ENCODE measurements at places on chromosomes 4 and X.
A peak's percentile ranks its signal among the peaks of the same experiment; 100 is the strongest.

DNA sequence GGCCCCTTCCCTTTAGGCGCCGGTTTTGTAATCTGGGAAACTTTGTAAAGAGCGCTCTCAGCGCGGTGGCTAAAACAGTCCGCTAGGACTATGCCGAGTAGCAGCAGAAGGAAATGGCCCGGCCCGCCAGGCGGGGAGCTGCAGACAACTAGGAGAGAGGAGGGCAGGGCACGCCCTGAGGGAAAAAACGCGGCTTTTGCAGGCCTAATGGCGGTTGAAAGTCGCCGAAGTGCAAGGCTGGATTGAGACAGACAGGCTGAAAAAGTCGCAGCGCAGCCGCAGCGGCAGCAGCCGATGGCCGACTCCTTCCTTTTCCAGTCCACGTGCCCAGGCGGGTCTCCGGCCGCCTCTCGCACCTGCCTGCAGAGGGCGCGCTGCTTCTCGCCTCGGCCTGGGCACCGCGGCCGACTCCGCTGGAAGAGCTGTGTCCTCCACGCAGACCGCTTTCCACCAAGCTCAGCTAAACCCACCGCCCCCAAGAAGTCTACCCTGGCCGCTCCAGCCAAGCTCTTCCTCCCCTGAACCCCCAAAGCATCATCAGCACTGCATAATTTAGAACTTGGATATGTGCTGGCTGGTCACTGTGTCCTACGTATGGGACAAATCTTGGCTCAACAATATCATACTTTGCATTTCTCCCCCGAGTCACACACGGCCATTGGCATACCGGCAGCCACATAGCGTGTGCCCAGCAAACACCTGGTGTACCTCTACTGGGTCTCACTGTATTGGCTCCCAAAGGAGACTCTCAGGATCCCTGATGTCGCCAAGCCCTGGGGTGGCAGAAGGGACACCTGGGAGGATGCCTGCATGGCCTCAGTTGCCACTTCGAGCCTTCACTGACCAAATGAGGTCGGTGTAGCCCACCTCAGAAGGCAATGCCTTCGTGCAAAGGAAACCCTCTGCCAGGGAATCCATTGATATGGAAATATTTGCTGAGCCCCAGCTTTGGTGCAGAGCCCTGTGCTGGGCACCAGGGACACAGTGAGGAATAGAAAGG, 14.5 kb downstream of the SLC25A5 start:
- DNase-seq = peak; percentile 51

GRCh38 chr4:122873821-122874593, 47.4 kb downstream of the FGF2 start:
- no peak for DNase-seq

DNA sequence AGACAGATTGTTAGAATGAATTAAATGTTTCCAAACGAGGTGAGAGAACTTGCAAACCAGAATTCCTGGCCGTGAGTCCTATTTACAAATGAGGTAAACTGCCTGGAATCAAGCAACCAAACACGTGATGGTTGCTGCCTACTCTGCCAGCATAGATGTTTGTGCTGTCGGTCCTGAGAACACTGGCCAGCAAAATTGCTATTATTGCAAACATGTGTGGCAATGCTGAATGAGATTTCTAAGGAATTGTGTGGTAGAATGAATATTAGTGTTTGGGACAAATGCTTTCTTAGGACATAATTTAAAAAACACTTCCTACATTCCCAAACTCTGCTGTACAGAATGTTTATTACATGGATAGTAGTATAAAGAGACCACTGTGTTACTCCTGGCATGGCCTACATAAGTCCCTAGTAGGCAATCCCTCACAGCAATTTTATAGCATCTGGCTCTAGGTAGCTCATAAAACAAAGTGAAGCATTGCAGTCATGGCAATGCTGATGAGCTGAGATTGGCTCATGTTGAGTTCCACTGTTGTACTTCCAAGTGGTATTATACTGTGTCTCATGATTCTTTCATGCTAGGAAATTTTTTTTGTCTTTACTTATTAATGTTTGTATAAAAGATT, 605.2 kb upstream of the EPHA5 start:
- no peak for DNase-seq

GRCh38 chr4:124873361-124874171, 161.0 kb upstream of the ANKRD50 start:
- no peak for DNase-seq

- DNase-seq = no peak
Observed at GRCh38 chrX:137198040-137198439, 164.2 kb upstream of the GPR101 start.

DNA sequence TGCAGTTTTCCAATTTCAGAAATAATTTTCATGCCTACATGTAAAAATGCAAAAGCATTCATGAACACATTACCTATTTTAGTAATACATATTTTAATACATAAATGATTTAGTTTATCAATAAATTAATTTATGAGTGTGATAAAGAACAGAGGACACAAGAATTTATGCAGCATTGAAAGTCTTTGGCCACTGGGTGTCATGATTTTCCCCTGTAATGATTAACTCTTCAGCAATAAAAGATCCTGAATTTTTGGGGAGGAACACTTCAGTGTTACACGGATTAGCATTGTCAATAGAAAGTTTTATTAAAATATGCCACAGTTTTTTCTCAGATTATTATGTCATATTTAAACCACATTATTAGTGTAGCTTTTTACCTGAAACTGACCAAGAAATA, 8.6 kb upstream of the VCX2 start:
- no peak for DNase-seq

GRCh38 chrX:13024986-13025385, 19.4 kb downstream of the FAM9C start:
- DNase-seq = no peak

- no peak for DNase-seq
Observed at GRCh38 chr4:45732161-45732560, 391.7 kb downstream of the GABRG1 start.

GRCh38 chrX:68396953-68397352, 36.3 kb downstream of the OPHN1 start:
- DNase-seq = no peak

DNA sequence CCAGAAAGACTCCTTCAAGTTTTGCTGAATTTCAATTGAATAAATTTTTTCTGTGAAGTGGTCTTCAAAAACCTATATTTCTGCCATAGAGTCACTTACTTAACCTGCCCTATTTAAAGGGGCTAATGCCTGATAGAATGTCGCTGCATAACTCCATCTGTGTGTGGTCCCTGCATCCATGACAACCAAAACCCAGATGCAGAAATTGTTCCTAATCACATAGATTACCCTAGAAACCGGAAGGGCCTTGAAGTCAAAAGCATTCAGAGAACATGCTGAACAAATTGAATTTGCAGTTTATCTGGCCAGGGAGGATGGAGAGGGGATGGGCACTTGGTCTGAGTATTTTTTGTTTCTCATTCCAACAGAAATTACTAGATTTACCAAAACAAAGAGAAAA, 1.5 kb upstream of the PARM1 start:
- DNase-seq = no peak

DNA sequence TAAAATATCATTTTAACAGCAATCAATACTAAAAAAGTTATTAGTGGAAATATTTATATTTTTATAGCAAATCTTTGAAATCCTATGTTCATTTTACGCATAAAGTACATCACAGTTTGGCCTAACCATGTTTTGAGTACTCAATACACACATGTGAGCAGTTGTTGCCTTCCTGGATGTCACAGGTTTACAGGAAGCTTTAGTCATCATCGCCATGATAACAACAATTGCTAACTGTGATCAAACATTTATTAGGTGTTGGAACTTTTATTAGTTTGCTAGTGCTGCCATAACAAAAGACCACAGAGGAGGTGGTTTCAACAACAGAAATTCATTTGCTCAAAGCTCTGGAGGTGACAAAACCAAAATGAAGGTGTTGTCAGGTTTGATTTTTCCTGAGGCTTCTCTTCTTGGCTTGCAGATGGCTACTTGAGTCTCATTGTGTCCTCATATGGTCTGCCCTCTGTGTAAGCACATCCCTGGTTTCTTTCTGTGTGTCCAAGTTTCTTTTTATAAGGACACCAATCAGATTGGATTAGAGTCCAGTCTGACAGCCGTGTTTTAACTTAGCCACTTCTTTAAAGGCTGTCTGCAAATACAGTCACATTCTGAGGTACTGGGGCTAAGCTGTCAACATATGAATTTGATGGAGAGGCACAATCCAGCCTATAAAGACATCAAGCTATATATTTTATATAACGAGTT, 43.1 kb upstream of the BOD1L1 start:
- no peak for DNase-seq

GRCh38 chr4:116386856-116387255, 698.5 kb downstream of the TRAM1L1 start:
- no peak for DNase-seq

DNA sequence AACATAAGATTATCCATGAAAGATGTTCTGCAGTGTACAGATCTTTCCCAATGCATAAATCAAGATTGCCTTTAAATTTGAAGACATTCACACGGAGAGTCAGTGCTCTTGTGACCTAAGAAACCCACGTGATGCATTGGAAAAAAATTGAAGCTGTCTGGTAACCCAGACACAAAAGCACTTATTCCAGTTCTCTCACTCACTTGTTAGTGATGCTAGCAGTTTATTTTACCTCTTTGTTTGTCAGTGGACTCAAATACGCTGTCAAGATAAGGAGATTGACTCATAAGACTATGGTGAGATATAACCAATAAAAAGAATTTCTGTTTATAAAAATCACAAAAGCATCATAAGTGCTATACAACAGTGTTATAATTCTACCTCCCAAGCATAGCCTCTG, 245.8 kb upstream of the SMIM31 start:
- no peak for DNase-seq

DNA sequence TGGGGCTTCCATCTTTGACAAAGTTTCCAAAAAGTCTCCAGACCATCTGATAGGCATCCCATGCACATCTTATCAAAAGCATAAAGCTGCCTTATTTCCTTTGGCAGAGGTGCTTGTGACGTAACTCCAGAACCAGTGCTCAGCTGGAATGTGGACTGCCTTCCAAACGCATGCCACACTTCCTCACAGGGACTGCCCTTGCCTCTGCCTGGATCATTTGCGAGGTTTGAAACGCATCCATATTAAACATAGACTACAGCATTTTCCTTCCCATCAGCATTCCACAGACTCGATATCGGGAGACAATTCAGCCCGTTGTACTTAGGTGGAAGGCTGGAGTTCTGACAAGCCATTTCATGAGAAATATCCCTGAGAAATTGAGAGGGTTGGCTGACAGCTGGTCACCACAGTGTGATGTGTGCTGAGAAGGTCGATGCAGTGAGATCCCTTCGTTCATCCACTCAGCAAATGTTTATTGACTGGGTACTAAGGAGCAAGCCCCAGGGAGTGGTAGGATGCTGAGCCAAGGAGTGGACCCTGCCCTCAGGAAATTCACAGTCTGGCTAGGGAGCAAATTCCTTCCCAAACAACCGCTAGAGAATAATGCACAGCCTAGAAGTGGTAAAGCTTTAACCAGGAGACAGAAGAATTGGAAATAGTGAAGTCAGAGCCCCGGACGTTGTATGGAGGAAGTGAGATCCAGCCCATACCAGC, 376.0 kb downstream of the BCOR start:
- DNase-seq = no peak

- DNase-seq = peak; percentile 2
Observed at GRCh38 chr4:83490876-83491450, 6.1 kb upstream of the ABRAXAS1 start.

DNA sequence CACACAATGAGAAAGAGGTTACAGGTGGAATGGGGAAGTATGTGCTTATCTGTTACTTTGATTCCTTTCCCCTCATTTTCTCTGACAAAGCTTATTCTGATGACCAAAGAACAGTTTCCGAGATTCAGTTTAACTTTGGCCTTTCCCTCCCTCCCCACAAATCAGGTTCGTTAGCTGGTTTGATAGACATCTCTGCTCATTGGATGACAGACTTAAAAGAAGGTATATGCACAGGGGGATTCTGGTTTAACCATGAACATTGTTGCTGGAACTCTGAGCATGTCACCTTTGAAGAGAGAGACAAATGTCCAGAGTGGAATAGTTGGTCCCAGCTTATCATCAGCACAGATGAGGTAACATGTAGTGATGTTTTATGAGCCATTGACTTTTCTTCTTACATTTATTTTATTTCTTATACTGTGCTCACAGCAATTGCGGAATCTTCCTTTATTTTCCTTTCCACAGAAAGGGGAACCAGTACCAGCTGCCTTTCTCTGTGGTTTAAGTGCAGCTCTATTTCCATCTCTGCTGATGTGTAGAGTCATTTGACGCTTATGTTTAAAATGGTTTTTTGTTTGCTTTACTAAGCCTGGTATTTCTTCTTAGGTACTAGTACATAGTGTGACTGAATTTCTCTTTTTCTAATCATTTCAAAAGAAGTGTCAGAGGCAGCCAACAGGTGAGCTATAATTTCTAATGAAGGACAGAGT, 125.0 kb downstream of the AKAP4 start:
- DNase-seq = no peak

DNA sequence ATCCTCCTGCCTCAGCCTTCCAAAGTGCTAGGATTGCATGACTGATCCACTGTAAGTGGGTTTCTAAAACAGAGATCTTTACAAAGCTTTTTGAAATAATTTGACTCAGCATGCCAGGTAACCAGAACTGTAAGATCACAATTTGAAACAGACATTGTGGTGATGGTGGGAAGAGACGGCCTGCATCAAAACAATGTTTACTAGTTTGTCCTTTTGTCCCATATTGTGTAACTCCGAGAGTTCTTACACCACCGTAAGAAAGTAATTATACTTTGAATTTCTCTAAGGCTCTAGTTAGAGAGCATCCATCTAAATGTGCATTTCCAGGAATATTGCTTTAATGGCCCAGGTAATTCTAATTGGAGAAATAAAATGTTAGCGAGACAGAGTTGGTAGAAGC, 594 bp upstream of the ARHGAP24 start:
- DNase-seq = no peak

DNA sequence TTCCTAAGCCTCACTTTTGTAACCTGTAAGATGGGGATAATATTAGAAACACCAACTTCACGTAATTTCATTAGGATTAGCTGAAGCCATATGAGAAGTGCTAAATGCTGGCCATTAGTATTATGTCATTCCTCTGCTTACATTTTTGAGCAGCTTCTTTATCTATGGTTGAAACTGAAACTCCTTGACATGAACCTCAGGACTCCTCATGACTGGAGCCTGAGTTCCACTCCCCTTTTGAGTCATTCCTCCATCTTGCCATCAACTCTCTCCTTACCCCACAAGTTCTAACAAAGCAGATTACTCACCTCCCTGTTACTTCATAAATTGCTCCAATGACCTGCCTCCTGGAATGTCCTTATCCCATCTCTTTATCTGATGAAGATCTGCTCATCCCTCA, 123.2 kb upstream of the KCNIP4 start:
- DNase-seq = no peak

DNA sequence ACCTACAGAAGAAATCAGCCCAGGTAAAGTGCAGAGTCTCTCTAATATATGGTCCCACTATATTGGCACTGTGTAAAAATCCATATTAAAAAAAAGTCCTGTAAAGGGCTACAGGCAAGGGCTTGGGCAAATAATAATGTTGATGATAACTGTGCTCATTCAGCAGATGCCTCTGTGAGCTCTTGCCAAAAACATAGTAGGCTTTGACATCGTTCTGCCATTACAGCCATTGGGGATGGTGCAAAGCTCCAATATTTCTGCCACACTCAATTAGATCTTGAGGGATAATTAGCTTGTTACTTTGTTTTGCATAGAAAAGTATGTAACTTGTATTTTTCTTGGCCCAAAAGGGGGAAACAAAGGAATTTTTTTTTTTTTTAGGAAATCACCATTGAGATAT, 645.5 kb upstream of the FAM241A start:
- no peak for DNase-seq

GRCh38 chr4:105632599-105632998, 75.9 kb downstream of the INTS12 start:
- DNase-seq = no peak

- no peak for DNase-seq
Observed at GRCh38 chr4:183370786-183371185, 48.6 kb upstream of the CLDN24 start.

GRCh38 chr4:75629239-75629638, 1.1 kb downstream of the CDKL2 start:
- peak; percentile 19 for DNase-seq

All from NCI-H345 (cell line).